ENCODE measurements at places on chromosomes 16 and 17.

- no peak for DNase-seq
Observed at GRCh38 chr17:71511266-71511995, 609.4 kb upstream of the SOX9 start.

GRCh38 chr17:38579934-38580333 lies 25.8 kb downstream of the SRCIN1 start:
- no peak for DNase-seq

DNA sequence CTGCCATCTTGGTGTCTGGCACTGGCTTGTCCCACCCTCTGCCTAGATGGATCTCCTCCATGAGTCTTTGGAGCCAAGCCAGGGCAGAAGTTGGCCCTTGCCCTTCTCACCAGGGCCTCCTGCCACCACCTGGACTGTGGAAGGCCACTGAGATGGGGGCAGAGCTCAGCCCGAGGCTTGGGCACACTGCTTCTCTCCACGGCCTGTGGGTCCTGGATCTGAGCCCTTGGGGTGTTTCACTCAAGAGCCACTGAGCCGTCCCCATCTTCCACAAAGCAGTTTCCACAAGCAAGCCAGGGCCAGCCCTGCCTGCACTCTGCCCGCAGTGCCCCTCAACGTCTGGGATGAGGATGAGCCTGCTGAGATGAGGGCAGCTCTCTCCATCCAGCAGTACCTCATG lies 16.7 kb upstream of the CD300A start:
- no peak for DNase-seq

- DNase-seq, result no peak
Observed at GRCh38 chr17:66953630-66954020, 10.9 kb upstream of the CACNG4 start.

DNA sequence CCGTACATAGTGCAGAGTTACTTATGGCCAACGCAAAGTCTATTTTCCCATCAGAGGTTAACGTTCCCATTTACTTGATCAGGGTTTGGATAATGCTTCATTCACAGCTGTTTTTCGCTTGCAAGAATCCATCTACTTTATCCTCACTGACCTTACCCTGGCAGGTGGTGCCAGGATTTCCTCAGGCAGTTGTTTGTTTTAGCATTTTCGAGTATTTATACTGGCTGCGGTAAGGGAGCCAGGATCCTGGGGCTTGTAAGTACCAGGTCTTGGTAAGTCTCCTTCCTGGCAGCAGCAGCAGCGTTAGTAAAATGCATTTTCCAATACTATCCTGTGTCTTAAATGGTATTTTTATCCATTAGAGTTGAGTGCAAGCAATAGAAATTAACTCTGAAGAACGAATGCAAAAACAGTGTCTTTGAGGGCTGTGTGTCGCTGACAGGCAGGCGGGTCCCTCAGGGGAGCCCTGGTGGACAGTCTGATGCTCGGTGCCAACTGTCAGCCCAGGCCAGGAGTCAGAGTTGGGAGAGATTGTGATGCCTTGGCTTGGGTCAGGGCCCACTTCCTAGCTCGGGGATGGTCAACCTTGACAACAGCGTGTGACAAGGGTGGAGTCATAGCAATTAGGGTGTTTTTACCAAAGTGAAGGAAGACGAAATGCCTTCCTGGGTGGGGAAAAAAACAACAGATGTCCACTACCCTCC lies 92.4 kb upstream of the HSBP1 start:
- DNase-seq, result no peak

GRCh38 chr16:75074920-75075687 lies 41.5 kb downstream of the LDHD start:
- peak; percentile 90 for DNase-seq

DNA sequence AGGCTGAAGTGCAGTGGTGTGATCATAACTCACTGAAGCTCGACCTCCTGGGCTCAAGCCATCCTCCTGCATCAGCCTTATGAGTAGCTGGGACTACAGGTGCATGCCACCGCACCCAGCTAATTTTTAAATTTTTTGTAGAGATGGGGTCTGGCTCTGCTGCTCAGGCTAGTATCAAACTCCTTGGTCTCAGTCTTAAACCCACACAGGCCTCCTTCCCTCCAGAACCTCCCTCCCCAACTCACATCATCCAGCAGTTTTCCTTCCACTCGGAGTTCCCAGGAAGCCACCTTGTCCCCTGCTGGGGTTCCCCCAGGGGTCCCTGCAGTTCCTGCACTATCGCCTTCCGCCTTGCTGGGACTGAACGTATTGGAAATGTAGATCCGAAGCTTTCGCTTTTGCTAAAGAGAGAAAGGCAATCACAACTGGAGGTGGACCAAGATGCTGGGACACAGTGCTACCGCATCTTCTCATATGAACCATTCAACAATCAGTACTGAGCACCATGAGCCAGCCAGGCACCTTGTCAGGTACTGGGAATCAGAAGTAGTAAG lies 7.2 kb downstream of the SMARCD2 start:
- no peak for DNase-seq

- DNase-seq, result no peak
Observed at GRCh38 chr17:28928061-28928460, 23.3 kb downstream of the PHF12 start.

GRCh38 chr17:13182450-13182849 lies 164.6 kb upstream of the ELAC2 start:
- no peak for DNase-seq

DNA sequence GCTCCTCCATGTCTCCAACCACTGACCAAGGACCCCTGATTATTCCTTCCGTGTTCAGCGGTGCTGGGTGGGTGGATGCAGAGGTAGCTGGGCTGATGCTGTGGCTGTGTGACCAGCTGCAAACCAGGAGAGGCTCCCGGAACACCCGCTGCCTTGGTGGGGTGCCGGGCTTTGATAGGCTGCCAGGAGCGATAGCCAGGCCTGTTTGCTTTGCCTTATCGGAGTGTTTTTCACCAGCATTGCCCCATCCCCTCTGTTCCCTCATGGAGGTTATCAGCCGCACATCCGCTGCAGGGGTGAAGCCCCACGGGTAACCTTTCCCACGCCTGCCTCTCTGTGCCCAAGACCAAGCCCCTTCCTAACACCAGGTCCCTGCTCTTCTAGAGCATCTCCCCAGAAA lies 354.3 kb downstream of the C16orf95 start:
- DNase-seq, result no peak

GRCh38 chr16:81967358-81967757 lies 43.9 kb downstream of the SDR42E1 start:
- DNase-seq, result no peak

GRCh38 chr17:81537343-81537855 lies 9.2 kb downstream of the FSCN2 start:
- peak; percentile 29 for DNase-seq

GRCh38 chr17:78124081-78124835 lies 4.3 kb downstream of the TMC6 start:
- DNase-seq, result no peak

GRCh38 chr17:74922172-74922571 lies 883 bp downstream of the USH1G start:
- DNase-seq, result no peak

GRCh38 chr17:40550608-40551007 lies 14.7 kb downstream of the CCR7 start:
- DNase-seq, result peak; percentile 16

GRCh38 chr16:28882551-28883160 lies 4.4 kb downstream of the ATP2A1 start:
- DNase-seq, result no peak

DNA sequence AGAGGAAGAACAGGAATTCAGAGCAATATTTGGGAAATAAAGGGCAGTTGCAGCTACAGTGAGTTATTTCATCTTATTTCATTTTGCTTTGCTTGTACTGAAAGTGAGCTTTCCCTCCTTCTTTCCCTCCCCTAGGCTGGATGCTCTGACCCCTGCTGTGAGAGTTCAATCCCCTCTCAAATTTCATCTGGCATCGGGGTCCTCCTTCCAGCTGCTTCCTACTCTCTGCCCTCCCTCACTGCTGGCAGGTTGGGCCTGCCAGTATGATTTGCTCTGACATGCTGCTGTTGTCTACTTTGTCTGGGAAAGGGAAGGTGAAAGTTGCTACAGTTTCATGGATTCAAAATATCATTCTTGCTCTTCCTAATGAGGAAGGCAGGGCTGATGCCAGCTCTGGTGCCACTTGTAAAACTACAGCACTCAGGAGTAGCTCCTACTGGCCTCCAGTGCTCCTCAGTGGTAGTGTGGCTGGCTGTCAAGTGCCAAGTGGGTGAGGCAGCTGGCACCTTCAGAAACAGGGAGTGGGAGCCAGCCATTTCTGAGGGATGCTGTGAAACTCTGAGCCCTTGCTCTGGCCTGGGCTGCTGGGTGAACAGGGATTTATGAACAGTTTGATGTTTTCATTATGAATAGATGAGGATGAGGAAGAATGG lies 408.6 kb downstream of the HAPSTR1 start:
- DNase-seq, result no peak

GRCh38 chr16:85940214-85940613 lies 41.3 kb downstream of the IRF8 start:
- DNase-seq, result no peak

GRCh38 chr16:19696961-19697360 lies 21.1 kb downstream of the KNOP1 start:
- no peak for DNase-seq

GRCh38 chr17:41168121-41168520 lies at the start of gene KRTAP4-3:
Gene KRTAP4-3 (minus strand): TSS chr17:41168221. CDS start chr17:41168172, 49 bp downstream.
- DNase-seq, result no peak

GRCh38 chr16:57299009-57299718 lies 14.7 kb upstream of the PLLP start:
- DNase-seq, result peak; percentile 69

DNA sequence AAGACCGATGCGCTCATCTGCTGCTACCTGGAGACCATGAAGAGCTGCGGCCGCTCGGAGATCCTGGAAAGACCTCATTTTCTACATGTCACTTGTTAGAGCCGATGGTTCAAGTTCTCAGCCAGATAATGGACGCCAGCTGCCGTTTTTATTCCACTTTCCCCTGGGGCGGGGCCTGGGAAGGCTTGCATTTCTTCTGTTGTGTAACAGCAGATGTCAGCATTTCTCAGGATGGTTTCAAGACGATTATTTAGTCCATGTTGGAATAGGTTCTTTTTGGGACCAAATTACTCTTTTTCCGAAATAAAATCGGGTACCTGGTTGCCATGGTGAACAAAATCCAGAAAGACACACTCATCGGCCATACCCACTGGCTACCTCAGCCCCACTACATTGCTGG lies 1418.3 kb downstream of the CDH11 start:
- no peak for DNase-seq

GRCh38 chr17:40090237-40091119 lies 9.9 kb downstream of the NR1D1 start:
- DNase-seq, result no peak

DNA sequence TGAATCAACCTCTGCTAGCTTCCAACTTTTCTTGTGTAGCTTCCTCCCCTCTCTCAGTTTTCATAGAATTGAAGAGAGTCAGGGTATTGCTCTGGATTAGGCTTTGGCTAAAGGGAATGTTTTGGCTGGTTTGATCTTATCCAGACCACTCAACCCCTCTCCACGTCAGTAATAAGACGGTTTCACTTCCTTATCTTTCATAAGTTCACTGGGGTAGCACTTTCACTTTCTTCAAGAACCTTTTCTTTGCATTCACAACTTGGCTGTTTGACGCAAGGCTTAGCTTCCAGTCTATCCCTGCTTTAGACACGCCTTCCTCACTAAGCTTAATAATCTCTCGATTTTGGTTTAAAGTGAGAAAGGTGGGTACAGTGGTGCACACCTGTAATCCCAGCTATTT lies 29.7 kb upstream of the OR1A2 start:
- no peak for DNase-seq

- DNase-seq, result peak; percentile 47
Observed at GRCh38 chr17:3761918-3762380, 38.2 kb downstream of the HASPIN start.

DNA sequence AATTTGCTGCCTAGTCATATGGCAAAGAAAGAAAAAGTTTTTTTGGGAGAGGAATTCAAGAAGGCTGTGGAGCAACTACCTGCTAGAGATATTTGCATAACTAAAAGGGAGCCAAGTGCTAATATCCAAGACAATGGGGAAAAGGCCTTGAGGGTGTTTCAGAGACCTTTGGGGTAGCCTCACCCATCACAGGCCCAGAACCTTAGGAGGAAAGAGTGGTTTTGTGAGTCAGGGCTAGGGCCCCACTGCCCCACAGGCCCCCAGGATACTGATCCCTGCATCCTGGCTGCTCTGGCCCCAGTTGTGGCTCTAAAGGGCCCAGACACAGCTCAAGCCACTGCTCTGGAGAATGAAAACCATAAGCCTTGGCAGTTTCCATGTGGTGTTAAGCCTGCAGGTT lies 41.9 kb upstream of the SDK2 start:
- no peak for DNase-seq

DNA sequence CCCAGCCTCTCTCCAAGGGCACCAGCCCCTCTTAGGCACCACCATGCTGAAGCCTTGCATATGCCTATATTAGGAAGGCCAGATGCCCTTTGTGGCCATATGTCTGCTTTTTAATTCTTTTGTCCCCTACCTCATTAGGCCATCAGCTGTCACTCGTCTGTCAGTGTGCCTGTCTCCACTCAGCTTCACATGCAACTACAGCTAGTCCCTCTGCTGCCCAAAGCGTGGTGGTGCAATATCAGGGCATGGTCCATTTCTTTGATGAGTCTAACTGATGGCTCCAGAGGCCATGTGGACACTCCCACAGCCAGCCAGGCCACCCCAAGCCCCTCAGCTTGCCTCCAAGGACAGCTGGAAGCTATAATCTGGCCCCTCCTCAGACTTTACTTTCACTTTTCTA lies 36.3 kb downstream of the MYO18A start:
- no peak for DNase-seq

DNA sequence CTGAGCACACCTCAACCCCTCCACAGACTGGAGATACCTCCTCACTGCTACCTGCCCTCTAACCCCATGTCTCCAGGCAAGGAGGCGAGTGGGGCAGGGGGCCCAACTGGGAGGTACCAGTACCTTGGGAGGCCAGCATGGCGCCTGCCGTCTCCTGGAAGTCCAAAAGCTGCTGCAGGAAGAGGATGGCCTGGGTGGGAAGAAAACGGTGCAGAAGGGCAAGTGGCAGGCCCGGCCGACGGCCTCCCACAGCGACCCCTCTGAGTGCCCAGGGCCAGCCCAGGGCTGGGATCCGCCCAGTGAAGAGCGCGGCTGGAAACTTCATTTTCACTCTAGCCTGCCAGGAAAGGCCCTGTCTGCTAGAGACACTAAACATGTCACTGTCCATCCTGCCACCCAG lies 8.5 kb downstream of the ZACN start:
- no peak for DNase-seq

DNA sequence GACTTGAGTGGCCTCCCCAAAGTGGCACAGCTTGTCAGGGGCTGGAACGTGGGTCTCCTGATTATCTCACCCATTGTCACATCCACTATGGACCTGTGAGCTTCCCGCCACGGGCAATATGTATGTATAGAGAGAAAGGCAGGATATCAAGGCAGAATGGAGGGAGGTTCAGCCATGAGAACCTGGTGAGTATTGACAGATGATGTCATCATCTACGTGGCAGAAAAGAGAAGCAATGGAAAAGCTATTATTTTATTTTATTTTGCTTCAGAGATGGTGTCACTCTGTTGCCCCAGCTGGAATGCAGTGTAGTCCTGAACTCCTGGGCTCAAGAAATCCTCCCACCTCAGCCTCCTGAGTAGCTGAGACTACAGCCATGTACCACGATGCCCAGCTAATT lies 13.4 kb upstream of the PDK2 start:
- no peak for DNase-seq

GRCh38 chr16:53673189-53673588 lies 30.5 kb downstream of the RPGRIP1L start:
- no peak for DNase-seq

GRCh38 chr16:75913958-75914357 lies 187.7 kb upstream of the CPHXL start:
- DNase-seq, result no peak

Data from CD8-positive, alpha-beta memory T cell (primary cell).